G401 (cell line): ENCODE measurements at places on chromosomes 12 and 14. TPM values are rescaled to one million over a fixed set of nuclear protein-coding genes. Genes with fewer than 3 reads are reported as not detected.

CLEC6A gene
- total RNA-seq, result not detected in 2 replicates

HOXC4 gene
- total RNA-seq, result 2.5 and 3.9 TPM in 2 replicates

PDZRN4 gene
- not detected in 2 replicates for total RNA-seq

GCH1 gene
- 9.1 and 14.2 TPM in 2 replicates for total RNA-seq

KDM5A gene
- total RNA-seq, result 18.6 and 23.0 TPM in 2 replicates

KLHL33 gene
- total RNA-seq, result not detected in 2 replicates

CPM gene
- total RNA-seq, result not detected in 2 replicates

FOXA1 gene
- total RNA-seq, result not detected in 2 replicates

CLEC2D gene
- 0.20 and 4.3 TPM in 2 replicates for total RNA-seq

HOXC12 gene
- total RNA-seq, result not detected in 2 replicates

KRT72 gene
- not detected in 2 replicates for total RNA-seq

GPRC5D gene
- total RNA-seq, result not detected in 2 replicates

NTF3 gene
- not detected in 2 replicates for total RNA-seq

RDH11 gene
- 71.6 and 97.4 TPM in 2 replicates for total RNA-seq

KRT78 gene
- total RNA-seq, result 0.61 TPM in 1 of 2 replicates, not detected in the other

CORO1C gene
- 102 and 177 TPM in 2 replicates for total RNA-seq

GSC gene
- total RNA-seq, result not detected in 2 replicates

TAS2R50 gene
- not detected in 2 replicates for total RNA-seq

PTPN6 gene
- total RNA-seq, result 12.1 and 16.6 TPM in 2 replicates

PTCSC3 gene
- not detected in 2 replicates for total RNA-seq

ARG2 gene
- 82.0 and 91.5 TPM in 2 replicates for total RNA-seq

ANP32D gene
- not detected in 2 replicates for total RNA-seq

ATP23 gene
- 16.9 and 35.0 TPM in 2 replicates for total RNA-seq

RDH12 gene
- total RNA-seq, result 0.43 TPM in 1 of 2 replicates, not detected in the other

BIN2 gene
- total RNA-seq, result not detected in 2 replicates

GDF11 gene
- total RNA-seq, result 16.2 and 29.2 TPM in 2 replicates

FZD10 gene
- total RNA-seq, result not detected in 2 replicates

OTX2 gene
- 105 and 128 TPM in 2 replicates for total RNA-seq

SERPINA1 gene
- total RNA-seq, result not detected in 2 replicates

FGFR1OP2 gene
- total RNA-seq, result 27.0 and 45.7 TPM in 2 replicates

KSR2 gene
- not detected in 2 replicates for total RNA-seq

KCNH3 gene
- total RNA-seq, result 1.7 TPM in 2 replicates
